ENCODE measurements at places on chromosomes 5 and 9. TPM values are rescaled to one million over a fixed set of nuclear protein-coding genes. Genes with fewer than 3 reads are reported as not detected.

GRCh38 chr9:126790561-126790960 lies 14.3 kb upstream of the ZBTB43 start:
- peak; percentile 73 for DNase-seq

GRCh38 chr5:137191179-137191578 lies 307.9 kb downstream of the SPOCK1 start:
- no peak for DNase-seq

- no peak for DNase-seq
These were observed 33.6 kb downstream of the CSNK1A1 start for GRCh38 chr5:149517461-149518122.

DNA sequence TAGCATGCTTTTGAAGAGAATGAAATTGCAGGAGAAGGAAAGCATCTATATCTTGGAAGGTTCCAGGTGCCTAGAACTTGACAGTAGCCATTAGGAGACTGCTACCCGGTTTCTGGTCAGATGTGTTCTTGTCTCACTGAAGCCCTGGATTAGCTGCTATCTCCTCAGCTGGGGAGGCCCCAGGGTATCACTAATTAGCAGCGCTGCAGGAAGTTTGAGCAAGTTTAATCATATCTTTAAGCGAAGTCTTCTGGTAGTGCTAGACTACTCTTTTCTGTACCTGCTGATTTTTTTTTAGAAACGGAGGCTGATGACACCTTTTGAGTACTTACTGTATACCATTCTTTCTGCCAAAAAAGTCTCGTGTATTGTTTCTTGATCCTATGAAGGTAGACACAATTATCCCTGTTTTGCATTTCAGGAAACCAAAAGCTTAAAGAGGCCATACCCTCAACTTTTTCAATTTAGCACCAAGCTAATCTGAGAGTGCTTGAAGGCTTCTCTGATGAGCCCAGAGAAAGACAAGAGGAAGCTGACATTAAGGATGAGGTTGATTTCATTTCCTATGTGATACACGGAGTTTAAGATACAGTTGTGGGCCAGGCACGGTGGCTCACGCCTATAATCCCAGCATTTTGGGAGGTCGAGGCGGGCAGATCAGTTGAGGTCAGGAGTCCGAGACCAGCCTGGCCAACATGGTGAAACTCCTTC lies 201.3 kb downstream of the ARHGAP26 start:
- DNase-seq, result no peak

DNA sequence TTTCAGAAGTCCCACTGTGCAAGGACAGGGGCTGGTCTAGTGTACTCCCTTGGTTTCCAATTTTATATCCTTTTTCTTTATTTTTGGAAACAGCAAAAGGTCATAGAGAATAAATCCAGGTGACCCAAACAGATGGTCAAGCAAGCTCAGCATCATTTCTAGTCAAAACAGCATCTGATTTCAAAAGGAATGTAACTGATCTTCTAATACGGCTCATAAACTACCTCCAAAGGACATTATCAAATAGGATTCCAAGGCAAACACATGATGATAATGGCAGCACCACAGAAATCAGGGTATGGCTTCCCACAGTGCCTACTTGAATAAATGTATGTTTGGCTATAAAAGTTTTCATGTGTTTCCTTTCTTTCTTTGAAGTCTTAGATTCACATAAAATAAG lies 57.1 kb downstream of the SUSD1 start:
- no peak for DNase-seq

- DNase-seq, result peak; percentile 90
These were observed 826 bp downstream of the PAIP1 start for GRCh38 chr5:43555895-43556606.

BTNL9 gene
- total RNA-seq, result 407 TPM

CMBL gene
- 17.3 TPM for total RNA-seq

ITGA1 gene
- 62.3 TPM for total RNA-seq
